ENCODE measurements at places on chromosomes 5 and 9.

DNA sequence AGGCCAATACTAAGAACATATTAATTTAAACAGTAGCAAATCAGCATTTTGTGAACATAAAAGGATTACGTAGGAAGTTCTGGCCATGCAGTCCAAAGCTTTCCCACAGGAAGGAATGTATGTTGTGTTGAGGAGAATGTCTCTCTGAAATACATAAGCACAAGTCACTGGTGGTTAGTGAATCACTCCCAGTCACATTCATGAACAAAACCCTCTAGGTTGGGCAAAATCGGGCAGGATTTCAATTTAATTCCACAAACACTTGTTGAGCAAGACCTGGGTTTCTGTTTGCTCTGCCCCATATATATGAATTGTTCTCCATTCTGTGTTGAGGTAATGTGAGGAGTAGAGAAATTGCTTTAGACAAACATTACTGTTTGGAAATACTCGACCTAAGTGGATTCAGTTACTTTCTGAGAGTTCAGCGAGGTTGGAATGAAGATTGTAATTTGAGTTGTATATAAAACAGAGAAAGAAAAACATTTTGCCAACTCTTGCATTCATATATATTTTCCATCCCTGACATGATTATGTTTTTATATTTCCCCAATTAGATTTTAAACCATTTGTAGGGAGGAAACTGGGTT lies 127.6 kb upstream of the RPS23 start:
- DNase-seq, result peak; percentile 69

- no peak for DNase-seq
These were observed 66.6 kb upstream of the SPATA31D4 start for GRCh38 chr9:81861644-81862043.

GRCh38 chr5:175718401-175719108 lies 60.7 kb downstream of the HRH2 start:
- peak; percentile 66 for DNase-seq

DNA sequence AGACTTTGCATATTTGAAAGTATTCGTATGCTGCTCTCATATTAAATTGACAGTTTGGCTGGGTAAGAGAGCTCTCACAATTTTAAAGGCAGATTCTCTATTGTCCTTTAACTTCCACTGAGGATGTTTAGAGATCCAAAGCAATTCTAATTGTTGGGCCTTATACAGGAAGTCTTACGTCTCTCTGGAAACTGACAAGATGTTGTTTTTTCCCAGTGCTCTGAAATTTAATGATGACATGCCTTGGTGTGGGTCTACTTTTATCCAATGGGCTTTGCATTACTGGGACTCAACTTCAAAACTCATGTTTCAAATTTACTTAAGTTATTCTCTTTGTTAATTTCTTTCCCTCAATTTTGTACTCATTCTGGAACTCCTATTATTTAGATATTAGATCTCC lies 191.5 kb downstream of the SNX18 start:
- no peak for DNase-seq

GRCh38 chr9:130129432-130130061 lies 42.7 kb upstream of the NCS1 start:
- no peak for DNase-seq

DNA sequence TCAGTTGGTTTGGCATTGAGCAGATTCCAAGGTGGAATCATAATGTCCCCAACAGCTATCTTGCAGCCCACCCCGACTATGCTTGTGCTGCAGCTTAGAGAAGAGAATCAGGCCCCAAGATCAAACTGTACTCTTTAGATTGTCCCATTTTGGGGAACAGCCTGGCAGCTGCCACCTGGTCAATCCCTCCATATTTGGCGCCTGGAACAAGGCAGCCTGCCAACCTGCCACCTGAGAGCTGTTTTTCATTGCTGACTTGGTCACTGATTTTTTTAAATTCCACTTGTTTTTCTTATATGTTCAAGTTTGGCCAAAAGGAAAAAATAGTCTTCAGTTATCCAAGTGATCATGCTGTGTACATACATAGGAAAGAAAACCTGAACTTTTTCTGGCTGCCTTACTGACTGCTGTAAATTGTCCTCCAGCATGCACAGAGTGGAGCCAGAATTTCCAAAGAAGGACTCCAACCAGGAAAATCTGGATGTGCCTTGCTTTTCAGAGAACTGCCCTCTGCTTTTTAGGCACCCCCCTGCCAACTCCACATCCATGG lies 504.2 kb downstream of the ENC1 start:
- no peak for DNase-seq

DNA sequence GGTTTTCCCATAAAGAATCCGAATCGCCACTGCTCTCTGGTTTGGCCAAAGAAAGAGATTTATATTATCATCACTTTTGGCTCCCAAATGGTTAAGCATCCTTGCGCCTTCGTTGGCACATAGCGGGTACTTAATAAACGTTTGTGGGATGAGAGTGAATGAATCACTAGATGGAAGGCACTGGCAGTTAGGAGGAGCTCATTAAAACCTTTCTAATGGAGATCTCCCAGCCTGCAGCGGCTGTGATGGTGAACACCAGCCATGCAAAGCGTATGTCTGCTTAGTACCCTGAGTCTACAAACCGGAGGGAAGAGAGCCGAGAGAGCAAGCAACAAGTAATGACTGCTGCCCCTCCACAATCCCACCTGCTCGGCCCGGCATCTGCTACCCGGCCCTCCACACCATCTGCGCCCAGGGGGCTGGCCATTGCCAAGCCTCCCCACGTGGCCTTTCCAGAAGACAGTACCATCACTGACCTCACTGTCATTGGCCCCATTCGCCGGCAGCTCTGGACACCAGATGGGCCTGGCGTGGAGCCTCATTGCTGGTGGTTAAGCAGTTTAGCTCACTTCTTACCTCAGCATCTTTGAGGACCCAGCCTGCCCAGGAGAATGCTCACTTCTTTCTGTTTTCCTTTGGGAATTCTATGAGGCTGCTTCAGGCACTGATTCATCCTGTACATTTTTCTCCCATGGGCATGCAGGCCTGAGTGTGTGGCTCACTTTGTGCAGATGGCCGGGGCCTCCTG lies 39.3 kb upstream of the ANKRD33B start:
- DNase-seq, result no peak

DNA sequence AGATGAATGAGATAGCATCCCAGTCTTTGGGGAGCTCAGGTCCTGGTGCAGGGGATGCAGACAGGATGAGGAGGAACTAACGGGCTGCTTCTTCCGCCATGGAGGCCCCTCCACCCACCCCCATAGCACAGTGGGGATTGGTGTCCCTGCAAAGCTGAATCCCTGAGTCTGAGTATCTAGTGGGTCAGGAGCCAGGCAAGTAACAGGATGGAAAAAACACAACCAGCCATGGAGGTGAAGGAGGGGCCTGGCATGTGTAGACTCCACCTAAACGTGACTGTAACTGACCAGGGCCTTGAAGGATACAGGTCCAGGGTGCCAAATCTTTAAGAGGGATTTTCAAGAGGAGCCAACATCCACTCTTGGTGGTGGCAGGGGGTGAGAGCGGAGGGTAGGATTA lies 327.8 kb upstream of the MSX2 start:
- DNase-seq, result no peak

DNA sequence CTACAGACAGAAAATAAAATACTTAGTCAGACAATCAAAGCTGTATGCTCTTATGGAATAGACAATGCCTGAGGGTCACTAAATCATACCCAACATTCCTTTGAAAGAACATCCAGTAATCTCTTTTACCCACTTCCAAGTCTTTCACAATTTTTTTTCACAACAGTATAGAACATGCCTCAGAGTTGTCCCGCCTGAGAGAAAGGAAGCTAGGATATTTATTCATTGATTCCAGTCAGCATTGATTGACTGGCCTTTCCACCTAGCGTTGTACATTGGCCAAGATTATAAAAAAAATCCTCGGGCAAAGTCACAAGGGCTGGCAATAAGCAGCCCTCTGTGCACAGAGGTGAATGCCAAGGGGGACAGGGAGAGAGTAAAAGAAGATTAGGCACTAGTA lies 318.1 kb upstream of the PIK3R1 start:
- DNase-seq, result no peak

DNA sequence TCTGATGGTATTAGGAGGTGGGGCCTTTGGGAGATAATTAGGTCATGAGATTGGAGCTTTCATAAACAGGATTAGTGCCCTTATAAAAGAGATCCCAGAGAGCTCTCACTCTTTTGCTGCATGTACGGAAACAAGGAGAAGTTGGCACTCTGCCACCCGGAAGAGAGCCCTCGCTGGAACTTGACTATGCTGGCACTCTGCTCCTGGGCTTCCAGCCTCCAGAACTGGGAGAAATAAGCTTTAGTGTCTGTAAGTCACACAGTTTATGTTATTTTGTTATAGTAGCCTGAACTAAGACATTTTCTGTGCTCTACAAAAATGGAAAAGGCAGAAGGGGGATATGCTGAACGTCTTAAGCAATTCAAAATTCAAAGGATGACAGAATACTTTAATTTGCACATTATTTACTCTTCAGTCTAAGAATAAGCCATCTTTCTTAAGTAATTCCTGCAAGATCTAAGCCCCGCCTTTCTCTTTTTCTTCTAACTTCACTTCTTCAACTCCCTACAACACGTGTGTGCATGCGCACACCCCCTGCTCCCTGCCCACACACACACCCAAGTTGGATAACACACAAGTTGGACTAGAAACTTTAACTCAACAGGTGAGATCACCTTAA lies 17.3 kb downstream of the NFIB start:
- no peak for DNase-seq

- DNase-seq, result no peak
These were observed 105.0 kb downstream of the MAPKAP1 start for GRCh38 chr9:125601961-125602360.

DNA sequence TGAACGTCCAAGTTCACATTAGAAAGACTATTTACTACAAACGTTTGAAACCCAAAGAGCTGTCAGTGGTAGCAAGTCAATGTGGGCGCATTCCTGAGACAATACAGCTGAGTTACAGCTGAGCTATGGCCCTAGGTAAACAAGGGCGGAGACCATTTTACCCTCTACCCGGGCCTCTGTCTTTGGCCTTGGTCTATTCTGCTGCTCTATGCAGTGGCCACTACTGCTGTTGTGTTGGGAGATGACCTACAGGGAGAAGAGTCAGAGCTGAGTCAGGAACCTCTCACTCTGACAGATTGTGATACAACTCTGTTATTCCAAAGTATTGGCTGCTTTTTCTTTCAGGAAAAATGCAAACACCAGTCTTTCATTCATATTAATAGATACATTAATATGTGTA lies 700.6 kb downstream of the SEMA5A start:
- DNase-seq, result no peak

GRCh38 chr9:126399251-126399650 lies 72.6 kb downstream of the MVB12B start:
- DNase-seq, result no peak

GRCh38 chr5:150623152-150623877 lies 17.1 kb upstream of the SYNPO start:
- peak; percentile 77 for DNase-seq

DNA sequence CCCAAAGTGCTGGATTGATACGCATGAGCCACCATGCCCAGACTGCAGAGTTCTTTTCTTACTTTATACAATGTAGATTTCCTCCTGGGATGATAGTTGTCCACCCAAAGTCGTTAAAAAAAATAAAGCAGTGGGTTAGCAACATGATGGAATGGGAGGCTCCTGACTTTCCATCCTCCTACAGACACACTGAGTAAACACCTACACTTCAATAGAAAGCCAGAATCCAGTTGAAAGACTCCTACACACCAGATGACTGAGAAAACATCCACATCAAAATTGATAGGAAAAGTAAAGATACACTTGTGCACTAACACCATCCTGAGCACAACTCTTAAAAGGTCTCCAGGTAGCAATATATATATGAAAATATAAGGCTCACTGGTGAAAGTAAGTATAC lies 95.0 kb upstream of the TUT7 start:
- DNase-seq, result no peak

GRCh38 chr5:56922922-56923321 lies 13.5 kb downstream of the SETD9 start:
- DNase-seq, result no peak

GRCh38 chr5:135533794-135534193 lies 2.0 kb downstream of the NEUROG1 start:
- DNase-seq, result no peak

- peak; percentile 12 for DNase-seq
These were observed 554 bp downstream of the RPS23 start for GRCh38 chr5:82277613-82277986.

DNA sequence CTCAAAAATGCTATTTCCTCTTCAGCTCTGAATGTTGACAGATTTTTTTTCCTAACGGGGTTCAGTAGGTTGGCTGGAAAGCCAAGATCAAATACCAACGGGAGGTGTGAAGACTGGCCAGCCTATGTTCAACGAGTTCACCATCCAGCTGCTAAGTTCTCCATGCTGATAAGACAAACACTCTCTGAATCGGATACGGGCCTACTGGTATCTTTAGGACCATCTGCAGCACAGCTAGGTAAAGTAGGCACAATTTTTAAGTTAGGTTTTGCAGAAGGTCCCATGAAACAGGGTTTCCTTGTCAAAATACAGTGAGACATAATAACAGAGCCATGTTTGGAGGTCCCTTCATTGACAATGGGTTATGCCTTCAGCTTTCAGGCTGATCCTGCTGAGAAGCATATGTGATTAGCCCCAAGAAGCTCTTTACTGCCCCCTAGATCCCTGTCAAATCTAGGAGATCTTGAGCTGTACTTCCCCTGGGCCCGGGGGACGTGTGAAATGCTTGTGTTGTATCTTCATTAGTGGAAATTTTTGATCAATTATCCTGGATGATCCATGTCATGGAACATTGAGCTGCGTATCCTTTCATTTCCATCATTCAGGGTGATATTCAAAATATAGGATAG lies 60.6 kb downstream of the PGM5 start:
- peak; percentile 48 for DNase-seq

- DNase-seq, result no peak
These were observed 25.5 kb downstream of the MEGF9 start for GRCh38 chr9:120688758-120689157.

GRCh38 chr5:93433422-93433821 lies 147.6 kb downstream of the NR2F1-AS1 start:
- no peak for DNase-seq

- DNase-seq, result no peak
These were observed 64.0 kb downstream of the SECISBP2 start for GRCh38 chr9:89382026-89382986.

- peak; percentile 68 for DNase-seq
These were observed 45.9 kb downstream of the PRRT1B start for GRCh38 chr9:131590907-131591844.

DNA sequence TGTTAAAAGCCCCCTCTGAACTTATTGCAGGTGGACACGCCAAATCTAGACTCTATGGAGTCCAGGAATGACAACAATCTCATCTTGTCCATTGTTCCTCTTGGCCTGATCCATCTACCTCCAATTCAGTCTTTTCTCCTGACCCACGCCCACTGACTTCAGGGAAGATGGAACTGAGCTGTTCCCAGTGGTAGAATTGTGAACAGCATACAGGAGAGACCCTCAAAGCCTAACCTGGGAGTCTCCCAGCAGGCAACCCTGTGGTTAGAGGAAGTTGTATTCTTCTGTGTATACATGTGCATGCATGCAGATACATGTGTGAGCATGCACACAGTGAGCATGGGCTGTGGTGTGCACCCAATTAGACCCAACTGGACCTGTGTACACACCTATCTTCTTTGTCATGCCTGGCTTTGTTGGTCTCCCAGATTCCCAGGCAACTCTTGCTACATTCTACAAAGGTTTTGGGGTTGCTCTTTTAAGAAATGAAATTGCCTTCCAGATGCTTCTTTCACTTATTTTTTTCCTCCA lies 286.0 kb downstream of the ZSWIM6 start:
- DNase-seq, result no peak

Measured in inflammatory macrophage treated with lipopolysaccharide for 4 hours (primary cell).